ENCODE measurements at places on chromosomes 6 and 20.

DNA sequence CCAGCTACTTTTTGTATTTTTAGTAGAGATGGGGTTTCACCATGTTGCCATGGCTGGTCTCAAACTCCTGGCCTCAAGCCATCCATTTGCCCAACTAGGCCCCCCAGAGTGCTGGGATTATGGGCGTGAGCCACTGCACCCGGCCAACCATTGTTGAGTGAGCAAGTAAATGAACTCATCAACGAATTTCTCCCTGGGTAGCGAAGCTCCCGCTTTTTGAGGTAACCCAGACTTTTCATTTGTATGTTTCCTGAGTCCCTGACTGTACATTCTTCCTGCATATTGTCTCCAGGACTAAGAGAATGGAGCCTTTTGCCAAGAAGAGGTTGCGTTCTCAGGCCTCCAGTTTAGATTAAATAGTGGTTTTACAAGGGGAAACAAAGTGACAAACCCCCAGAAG is 36.4 kb downstream of the RIPOR3 start:
- DNase-seq = no peak

DNA sequence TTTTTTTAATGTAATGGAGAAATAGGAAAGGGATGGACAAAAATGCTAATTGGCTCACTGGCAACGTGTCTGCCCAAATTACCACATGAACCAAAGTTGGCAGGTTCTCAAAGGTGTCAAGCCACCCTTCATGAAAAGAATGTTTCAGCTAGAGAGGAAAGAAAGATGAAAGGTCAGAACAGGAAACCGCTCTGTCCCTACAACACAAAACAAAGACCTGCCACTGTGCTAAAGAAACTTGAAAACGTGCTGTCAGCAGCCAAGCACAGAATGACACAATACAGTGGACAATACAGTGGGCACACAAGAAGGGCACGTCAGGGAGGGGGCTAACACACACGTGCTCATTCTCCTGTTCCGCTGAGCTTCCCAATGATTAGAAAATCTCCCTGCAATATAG is 4.9 kb downstream of the PREP start:
- DNase-seq = no peak

GRCh38 chr6:15905488-15906419 is 223.1 kb upstream of the MYLIP start:
- peak; percentile 60 for DNase-seq

GRCh38 chr6:65199683-65200082 is 507.3 kb downstream of the EYS start:
- peak; percentile 66 for DNase-seq

DNA sequence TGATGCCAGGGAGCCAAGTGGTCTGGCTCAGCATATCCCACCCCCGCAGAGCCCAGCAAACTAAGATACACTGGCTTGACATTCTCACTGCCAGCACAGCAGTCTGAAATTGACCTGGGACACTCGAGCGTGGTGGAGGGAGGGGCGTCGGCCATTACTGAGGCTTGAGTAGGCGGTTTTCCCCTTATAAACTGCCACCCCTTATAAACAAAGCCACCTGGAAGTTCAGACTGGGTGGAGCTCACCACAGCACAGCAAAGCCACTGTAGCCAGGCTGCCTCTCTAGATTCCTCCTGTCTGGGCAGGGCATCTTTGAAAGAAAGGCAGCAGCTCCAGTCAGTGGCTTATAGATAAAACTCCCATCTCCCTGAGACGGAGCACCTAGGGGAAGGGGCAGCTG is 19.4 kb downstream of the TINAG start:
- no peak for DNase-seq
